ENCODE measurements at places on chromosomes 1 and 21.

DNA sequence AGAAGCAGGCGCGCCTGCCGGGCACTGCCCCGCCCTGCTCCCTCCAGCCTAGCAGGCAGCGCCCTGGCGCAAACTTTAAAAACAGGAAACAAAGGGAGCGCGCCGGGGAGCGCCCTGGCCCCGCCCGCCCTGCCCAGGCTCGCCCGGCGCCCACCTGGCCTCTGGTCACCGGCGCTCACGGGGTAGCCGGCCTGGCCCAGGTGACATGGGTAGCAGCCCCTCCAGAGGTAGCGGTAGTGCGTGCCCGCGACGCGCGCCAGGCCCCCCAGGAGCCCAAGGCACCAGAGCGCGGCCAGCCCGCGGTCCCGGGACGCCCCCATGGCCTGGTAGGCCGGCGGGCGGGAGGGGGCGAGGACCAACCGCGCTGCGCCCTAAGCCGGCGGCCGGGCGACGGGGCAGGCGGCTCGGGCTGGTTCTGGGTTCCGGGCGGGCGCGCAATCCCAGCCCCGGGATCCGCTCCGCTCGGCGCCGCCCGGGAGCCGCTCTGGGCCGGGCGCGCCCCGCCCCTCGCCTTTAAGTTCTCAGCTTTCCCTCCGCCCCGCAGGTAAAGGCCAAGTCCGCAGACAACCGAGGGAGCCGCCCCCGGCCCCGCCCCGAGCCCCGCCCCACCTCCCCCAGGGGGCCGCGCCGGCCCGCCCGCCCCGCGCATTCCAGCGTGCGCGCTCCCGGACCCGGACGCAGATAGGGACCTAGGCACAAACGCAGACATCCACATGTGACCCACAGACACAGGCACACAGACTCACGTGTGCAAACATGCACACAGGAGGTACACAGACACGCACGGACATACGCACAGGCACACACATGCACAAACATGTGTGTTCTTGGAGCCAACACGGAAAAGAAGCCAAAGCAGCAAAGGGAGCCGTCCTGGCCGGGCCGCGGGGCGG lies 76.7 kb downstream of the ARHGEF16 start:
- peak; percentile 77 for DNase-seq

GRCh38 chr1:214414691-214415090 lies 133.7 kb downstream of the SMYD2 start:
- no peak for DNase-seq

DNA sequence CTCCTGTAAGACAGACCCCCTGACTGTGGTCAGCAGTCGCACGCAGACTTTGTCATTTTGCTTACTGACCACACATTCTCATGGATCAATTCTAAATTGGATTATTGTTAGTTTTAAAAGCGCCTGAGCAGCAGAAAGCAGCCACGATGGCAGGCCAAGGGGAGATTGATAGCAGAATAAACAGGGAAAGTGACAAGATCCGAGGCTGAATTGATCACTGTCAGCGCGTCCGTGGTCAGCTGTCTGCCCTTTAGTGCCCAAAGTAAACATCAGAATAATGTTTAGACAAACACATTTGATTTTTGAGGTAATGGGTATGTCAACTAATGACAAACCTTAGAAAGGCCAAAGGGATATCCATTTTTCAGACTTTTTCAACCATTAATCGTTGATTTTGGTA lies 426.8 kb downstream of the SETD4 start:
- DNase-seq: no peak

DNA sequence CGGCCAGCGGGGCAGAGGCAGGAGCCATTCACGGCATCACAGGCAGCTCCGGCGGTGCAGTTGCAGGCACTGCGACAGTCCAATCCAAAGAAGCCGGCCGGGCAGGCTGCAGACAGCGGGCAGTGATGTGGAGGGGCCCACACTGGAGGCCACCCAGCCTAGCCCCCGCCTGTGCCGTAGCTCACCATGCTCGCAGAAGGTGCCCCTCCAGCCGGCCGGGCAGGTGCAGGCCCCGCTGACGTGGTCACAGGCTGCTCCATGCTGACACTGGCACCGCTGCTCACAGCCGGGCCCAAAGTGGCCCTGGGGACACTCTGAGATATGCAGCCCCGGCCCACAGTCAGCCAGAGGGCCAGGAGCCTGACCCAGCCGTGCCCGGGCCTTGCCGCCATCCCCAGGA lies 45.1 kb downstream of the ARHGEF16 start:
- DNase-seq: no peak

- DNase-seq: no peak
Observed at GRCh38 chr21:15051644-15052458, 12.9 kb downstream of the NRIP1 start.

- no peak for DNase-seq
Observed at GRCh38 chr1:195939844-195940243, 668.4 kb downstream of the KCNT2 start.

DNA sequence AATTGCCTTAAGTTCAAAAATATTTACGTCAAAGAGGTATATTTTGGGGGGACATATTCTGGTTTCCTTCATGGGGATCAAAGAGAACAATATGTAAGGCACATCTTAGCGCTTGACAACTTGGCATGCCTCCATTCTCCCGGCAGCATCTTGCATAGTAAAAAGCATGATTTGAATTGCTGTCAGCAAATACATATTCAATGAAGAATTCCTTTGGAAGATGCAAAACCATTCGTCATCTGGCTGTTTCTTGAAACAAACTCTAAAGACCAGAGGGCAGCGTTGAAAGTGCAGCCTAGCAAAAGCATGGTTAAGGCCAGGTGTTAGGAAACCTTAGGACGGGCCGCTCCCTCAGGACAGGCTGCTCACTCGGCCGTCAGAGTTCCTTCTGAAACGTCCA lies 3.4 kb upstream of the PIK3CD start:
- no peak for DNase-seq

DNA sequence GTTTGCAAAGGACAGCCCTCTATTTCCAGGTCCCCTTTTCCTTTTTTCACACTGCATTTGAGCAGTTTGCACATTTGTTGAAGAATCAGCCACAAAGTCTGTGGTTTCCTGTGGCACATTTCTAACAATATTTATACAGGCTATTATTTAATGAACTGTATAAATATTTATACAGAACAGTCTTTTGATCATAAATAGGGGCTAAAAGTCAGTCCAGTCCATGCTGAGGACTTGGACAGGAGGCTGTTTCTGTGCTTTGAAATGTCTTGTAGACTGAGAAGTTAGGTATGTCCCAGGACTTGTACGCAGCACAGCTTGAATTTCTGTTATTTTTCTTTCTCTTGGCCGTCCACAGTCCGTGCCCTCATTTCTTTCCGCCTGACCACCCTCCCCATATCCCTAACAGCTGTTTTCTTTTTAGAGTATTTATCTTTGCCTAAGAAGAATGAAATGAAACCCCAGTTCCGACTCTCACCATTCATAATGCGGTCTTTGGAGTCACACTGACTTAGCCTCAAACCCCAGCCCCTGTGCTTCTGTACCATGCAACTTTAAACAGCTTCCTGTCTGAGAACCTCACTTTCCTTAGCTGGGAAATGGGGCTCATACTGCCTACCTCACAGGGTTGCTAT lies 19.7 kb downstream of the FGGY start:
- no peak for DNase-seq

DNA sequence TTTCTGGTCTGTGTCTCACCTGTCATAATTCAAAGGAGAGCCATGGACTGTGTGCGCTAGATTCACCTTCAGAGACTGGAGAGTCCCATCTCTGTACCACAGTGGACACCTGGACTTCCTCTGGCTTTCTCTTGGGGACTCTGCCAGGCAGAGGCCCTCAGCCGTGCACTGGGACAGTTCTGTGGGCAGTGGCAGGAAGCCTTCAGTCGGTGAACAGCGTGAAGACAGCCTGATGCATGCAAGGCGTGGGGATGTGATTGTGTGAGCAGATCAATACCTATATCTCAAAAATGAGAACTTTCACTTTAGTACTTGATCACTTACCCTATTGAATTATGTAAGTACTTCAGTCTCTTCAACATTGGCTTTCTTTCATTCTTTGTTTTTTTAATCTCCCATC lies 245.3 kb downstream of the DISC1 start:
- no peak for DNase-seq

GRCh38 chr1:222547260-222547614 lies 667 bp downstream of the HHIPL2 start:
- no peak for DNase-seq

- no peak for DNase-seq
Observed at GRCh38 chr1:177340601-177341067, 169.9 kb downstream of the BRINP2 start.

GRCh38 chr1:226666164-226666506 lies 72.9 kb downstream of the ITPKB start:
- DNase-seq: no peak

- no peak for DNase-seq
Observed at GRCh38 chr1:169295425-169295824, 72.2 kb downstream of the NME7 start.

DNA sequence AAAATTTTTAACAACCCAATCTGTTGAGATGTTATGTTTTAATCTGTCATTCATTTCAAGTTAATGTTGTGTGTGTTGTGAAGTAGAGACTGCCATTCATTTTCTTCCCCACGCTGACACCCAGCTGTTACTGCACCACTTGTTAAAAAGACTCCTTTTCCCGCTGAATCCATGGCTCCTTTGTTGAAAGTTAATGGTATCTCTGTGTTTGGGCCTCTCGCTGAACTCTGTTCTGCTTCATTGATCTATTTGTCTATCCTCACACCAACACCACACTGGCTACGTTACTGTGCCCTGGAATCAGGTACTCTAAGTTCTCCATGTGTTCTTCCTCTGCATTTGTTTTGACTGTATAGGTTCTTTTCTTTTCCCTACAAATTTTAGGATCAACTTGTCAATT lies 58.2 kb downstream of the PDE9A start:
- no peak for DNase-seq

DNA sequence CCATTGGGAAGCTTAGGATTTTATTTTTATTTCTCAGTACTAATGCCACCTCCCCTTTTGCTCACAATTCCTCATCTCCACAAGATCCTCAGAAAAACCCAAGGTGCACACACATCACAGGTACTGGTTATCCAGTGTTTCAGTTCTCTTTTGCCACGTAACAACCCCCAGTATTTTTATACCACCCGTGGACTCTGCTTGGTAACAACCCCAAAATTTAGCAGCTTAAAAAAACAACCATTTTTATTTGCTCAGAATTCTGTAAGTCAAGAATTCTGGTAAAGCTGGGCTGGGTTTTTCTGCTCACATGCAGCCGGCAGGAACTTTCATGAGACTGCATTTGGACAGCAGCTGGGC lies 180.0 kb downstream of the KAZN start:
- DNase-seq: no peak

DNA sequence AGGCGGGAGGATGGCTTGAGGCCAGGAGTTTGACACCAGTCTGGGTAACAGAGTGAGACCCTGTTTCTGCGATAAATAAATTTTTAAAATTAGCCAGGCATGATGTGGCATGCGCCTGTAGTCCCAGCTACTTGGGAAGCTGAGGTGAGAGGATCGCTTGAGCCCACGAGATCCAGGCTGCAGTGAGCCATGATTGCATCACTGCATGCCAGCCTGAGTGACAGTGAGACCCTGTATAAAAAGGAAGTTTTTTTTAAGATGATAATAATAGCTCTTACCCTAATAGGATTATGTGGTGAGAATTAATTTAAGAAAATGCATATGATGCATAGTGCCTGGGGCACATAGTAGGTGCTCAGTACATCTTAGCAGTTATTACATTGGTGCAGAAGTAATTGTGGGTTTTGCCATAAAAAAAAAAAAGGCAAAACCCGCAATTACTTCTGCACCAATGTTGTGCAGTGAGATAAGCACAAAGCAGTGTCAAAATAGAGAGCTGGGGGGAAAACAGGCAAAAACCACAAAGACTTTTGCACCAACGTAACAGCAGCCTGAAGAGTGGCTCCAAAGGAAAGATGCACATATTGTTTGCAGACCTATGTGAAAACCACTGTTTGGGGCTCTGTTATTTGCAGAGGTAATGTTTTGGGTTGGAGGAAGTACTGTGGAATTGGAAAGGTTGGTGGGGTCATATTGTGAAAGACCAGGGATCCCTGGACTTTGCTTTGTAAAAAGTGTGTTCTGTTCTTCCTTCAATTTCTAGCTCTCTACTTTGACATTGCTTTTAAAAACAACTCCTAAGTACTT lies 72.4 kb downstream of the PLXNA2 start:
- no peak for DNase-seq

DNA sequence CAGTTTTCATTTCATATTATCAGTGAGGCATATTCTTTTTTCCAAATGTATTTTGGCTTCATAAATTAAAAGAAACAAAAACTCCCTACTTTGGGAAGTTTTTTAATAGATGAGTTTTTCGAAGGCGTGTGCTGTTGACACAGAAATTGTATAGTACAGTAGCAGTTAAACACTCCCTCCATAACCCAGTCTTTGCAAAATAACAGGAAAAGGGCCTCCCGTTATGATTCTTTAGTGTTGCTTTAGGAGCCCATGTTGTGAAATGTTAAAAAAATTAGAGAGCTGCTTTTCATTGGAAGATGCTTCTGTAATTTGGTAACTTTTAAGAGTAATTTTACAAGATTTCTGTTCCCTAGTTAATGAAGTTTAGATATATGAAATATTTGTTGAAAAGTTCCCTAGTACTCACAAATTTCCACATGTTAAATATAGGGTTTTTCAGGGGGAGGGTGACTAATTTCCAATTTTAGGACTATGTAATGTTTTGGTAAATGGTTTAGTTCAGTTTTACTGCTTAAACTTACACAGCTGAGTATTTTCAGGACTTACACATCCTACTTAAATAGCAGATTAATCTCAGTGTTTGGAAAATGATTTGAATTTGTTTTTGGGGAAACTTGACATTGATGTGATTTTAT lies 2.0 kb downstream of the CAMSAP2 start:
- DNase-seq: no peak

DNA sequence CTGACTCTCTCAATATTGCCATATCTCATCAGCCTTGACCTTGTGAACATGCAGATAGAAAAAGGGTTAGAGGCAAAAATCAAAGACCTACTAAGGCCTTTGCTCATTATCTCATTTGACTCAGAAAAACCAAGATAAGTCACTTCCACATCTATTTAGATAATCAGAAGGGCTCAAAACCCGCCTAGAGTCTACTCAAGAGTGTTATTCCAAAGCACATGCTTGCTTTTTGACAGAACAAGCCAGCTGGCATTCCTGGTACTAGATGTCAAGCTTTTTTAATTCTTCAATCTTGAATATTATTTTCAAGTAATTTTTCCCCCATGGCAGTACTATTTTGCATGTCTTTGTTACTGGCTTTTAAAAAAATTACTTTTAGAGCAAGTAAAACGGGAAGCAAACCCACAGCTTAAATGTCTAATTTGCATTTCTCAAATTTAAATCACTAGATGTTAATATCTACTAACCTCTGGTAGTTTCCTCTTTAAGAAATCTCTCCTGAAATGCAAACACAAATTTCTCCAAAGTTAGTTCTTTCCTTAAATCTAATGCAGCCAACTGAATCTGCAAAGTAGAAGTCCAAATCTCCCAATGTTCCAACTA lies 51.5 kb downstream of the APP start:
- DNase-seq: no peak

Data from NCI-H2171 (cell line).